NCI-H1092 (cell line): ENCODE measurements at places on chromosomes 11 and 22.

DNA sequence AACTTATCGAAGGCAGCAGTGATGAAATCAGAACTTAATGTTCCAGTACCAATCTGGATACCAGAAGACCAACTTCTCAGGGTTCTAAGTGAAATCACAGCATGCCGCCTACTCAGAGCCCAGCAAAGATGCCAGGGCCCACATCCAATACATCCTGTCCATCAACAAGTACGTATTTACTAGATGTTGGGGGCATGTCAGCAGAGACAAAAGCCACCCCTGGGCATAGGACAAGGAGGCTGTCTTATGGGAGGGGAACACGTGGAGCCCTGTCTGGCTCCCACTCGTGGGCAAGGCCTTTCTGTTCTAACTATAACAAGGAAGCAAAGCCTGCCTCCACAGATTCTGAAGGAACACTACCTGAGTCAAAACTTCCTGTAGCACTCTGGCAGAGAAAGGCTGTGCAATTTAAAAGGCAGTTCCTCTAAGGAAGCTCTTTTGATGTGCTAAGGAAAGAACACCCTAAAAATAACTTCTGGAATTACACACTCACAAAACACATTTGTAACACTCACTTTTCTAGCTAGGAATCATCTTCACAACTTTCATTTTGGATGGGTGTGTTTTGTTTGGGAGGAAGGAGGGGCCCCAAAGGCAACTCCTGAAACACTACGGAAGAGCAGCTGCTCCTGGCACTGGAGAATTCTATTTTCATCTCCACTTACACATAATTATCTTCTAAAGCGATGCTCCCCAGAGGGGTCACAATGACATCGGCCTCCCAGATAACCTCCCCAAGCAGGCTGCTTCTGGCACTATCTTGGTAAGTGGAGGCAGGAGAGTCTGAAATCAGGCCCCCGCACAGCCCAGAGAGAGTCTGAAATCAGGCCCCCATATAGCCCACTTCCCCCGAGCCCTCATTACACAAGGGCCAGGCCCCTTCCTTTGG is 14.2 kb downstream of the SMCO4 start:
- DNase-seq: no peak

- no peak for DNase-seq
Measured at GRCh38 chr11:71214553-71215424, 37.6 kb downstream of the SHANK2 start.

DNA sequence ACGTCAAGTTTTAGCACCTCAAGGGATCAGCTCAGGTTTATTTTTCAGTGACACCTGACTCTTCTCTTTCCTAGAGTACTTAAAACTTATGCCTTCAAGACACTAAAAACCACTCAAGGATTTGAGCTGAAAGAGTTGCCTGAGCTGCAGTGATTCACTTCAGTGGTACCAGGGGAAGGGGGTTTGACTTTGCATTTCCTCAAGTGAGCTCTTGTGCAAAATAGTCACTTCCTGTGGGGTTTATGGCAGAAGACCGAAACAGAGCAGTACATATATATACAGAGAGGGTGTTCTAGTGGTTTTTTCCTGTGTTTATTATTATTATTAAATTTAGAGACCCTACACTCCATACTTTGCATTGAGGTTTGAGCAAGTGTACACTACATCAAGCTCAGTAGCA is 60.7 kb downstream of the DBX1 start:
- DNase-seq: no peak

DNA sequence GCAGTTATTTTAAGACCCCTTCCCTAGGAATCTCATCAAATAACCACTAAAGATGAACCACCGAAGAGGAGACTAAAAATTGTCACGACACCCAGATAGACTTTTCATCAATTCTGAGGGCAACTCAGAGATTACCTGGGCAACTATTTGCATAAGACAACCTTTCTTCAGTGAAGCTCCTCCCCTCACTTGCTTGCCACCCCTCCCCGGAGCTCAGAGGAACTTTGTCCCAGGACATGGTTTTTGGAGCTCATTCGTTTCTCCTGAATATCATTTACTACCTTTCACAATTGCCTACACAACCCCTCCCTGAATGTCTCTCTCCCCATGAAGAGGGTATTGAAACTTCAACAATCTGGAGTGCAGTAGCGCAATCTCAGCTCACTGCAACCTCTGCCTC is 3.9 kb downstream of the AGBL2 start:
- no peak for DNase-seq
